GM12864 (cell line): ENCODE measurements at places on chromosomes 6 and 20.
A peak's percentile ranks its signal among the peaks of the same experiment; 100 is the strongest.

DNA sequence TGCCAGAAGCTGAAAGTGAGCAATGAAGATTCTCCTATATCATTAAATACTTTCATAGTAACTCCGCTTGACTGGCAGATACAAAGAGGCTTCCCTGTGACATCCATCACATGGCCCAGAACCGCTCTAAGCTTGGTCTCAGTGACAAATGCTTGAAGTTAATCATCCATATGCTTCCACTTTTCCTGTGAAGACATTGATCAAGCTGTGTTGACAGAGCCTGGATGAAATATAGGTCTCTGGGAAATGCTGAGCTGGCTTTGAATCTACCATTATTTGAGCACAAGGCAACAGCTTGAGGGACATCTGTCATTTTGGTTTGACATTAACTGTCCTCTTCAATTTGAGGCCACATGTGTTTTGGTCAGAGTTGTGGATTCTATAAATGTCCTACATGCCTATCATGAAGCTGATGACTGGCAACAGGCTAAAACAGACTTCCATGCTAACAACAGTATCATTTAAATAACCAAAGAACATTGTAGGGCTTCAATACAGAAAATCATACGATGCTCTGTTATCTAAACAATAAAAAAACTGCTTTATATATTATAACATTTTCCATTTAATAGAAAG, 402.2 kb upstream of the IRAK1BP1 start:
- DNase-seq: no peak

DNA sequence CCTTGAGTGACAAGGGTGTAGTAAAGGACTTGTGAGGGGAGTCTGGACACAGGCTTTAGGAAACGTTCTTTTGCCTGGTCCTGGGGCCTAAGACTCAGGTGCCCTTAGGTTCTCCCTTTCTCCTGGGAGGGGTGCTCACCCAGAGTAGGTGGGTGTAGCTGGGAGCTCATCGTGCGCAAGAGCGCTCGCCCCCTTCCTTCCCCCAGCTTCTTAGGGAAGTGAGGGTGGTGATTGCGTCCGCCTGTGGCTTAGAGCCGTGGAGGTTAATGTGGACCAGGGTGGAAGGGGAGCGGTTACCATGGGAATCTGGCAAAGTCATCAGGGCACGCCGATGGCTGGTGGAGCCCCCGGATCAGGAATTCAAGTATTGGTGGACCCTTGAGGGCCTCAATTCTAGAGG, 3.3 kb upstream of the AARS2 start:
- DNase-seq: no peak

DNA sequence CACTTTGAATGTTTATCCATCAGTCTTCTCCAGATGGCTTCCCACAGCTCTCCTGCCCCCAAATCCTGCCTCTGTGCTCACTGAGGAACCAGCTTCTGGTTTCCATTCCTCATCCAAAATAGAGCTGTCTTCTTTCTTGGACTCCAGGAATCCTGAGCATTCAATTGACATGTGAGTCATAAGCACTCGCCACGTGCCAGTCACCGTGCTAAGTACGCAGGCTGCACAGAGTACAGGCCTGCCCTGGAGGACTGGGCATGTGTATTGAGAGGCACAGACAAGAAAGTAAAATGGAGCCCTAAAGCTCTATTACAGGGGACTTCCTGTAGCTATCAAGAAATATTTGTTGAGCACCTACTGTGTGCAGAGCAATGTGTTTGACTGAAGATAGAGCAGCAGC, 39.7 kb upstream of the LRFN2 start:
- DNase-seq: no peak

GRCh38 chr6:47371139-47371869, 61.6 kb upstream of the TNFRSF21 start:
- DNase-seq: no peak

GRCh38 chr20:13659288-13659687, 20.6 kb upstream of the TASP1 start:
- DNase-seq: peak; percentile 65

- no peak for DNase-seq
Measured at GRCh38 chr20:10200330-10200729, 18.3 kb upstream of the SNAP25 start.

DNA sequence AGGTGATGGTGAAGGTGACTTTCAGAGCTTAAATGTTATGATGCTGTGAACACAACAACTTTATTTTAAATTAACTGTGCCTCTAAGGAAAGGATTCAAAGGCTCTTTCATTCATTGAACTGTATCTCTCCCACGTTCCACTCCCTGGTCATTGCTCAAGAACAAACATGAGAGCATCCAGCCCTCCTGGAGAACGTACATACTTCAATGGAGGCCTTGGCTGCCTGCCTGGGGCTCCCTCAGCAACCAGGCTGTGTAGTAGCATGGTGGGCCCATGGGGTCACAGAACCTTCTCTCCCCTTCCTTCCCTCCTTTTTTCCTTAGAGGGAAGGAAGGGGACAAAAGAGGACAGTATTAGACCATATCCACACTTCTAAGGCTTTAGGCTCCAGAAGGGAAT, 234.3 kb downstream of the CDC5L start:
- no peak for DNase-seq

DNA sequence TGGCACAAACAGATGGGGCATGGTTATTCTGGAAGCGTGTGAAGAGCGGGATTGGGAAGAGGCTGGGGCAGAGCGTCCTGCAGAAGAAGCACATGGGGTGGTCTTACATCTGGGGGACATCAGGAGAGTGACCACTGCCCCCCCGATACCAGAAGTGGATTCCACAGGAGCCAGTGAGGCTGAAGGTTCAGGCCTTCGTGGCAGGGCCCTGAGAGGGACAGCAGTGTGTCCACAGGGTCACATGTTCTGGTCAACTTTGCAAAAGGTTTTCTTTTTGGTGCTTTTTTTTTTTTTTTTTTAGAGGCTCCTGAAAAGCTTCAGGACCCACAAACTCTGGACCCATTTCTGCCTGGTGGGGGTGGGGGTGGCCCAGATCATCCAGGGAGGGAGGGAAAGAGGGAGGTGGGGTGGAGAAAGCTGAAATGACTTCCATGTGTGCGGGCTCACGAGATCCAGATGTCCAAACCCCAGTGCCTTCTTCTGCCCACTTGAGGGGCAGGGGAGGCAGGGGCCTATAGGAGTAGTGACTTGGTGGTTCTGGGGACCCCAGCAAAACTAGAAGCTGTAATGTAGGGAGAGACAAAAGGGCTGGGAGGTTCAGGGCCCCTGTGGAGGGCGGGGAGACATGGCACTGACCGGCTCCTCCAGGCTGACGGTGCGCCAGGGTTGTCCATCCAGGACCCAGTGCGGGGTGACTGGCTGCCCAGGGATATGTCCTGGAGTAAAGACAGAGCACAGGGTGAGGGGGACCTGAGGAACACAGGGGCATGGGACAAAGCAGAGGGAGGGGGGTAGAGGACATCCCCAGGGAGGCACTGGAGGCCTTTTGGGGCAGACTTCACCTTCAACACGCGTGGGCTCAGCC, 2.7 kb downstream of the ADAM33 start:
- DNase-seq: no peak

- DNase-seq: no peak
Measured at GRCh38 chr6:93418033-93418407, 1.3 kb downstream of the EPHA7 start.

DNA sequence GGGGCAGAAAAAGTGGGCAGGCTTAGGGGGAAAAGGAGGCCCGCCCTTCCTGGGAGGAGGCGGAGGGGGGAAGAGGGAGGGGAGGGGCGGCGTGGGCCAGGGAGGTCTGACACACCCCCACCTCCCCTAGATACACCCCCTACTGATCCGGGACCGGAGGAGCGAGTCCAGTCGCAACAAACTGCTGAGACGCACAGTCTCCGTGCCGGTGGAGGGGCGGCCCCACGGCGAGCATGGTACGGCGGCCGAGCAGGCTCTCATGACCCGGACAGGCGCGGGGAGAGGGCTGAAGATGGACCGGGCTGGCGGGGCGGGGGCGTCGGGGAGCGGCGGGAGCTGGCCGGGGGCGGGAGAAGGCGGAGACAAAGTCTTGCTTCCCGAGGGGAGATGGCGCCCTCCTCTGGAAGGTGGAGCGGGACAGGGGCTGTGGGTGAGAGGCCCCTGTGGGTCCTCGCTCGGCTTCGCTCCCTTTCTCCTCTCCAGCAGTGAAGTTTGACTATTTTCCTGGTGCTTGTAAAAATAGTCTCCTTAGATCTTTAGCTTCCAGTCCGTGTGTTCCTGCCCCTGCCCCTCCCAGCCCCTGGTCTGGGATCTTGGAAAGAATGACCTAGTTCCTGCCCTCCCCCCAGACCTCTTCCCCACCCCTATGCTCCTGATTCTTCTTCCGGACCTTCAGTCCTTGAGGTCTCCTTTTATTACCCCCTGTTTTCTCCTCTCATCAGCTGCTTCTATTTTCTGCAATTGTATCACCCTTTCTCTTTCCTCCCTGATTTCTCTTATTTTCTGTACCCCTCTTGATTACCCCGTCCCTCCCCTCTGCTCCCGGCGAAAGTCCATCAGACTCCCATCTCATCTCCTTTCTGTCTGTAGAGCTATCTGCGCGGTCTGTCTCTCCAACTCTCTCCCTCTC, 6.1 kb downstream of the SYNGAP1 start:
- DNase-seq: peak; percentile 39

DNA sequence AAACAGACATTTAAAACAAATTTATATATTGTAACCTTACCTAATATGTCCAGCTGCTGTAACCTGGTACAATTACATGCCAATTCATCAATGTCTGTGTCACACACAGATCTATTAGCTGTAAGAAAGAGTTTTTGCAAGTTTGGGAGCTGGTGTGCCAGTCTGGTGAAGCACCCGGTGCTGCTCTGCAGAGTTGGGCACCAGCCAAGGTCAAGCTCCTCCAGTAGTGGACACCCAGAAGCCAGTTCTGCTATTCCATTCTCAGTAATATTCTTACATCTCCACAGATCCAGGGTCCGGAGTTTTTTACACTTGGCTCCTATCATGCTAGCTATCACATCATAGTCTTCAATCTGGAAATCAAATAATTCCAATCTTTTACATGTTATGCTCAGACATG, 41.0 kb downstream of the POU3F2 start:
- no peak for DNase-seq

GRCh38 chr20:60341062-60341461, 382.8 kb downstream of the CDH26 start:
- DNase-seq: no peak

DNA sequence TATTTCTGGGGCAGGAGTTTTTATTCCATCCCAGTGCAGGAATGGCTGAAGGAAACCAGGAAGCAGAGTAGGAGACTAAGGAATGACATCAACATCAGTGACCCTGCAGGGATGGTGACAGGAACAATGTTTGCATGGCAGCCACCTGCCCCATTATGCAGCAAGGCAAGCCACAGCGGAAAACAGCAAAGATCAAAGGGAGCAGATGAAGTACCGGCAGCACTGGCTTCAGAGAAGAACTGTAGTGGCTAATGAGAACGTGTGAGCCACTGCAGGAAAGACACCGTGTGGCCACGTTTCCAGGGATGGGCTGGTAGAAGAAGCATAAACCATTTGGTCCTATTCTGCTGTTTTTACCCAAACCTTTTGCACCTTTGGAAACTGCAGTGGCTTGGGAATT, 52.9 kb upstream of the TAB2 start:
- no peak for DNase-seq

DNA sequence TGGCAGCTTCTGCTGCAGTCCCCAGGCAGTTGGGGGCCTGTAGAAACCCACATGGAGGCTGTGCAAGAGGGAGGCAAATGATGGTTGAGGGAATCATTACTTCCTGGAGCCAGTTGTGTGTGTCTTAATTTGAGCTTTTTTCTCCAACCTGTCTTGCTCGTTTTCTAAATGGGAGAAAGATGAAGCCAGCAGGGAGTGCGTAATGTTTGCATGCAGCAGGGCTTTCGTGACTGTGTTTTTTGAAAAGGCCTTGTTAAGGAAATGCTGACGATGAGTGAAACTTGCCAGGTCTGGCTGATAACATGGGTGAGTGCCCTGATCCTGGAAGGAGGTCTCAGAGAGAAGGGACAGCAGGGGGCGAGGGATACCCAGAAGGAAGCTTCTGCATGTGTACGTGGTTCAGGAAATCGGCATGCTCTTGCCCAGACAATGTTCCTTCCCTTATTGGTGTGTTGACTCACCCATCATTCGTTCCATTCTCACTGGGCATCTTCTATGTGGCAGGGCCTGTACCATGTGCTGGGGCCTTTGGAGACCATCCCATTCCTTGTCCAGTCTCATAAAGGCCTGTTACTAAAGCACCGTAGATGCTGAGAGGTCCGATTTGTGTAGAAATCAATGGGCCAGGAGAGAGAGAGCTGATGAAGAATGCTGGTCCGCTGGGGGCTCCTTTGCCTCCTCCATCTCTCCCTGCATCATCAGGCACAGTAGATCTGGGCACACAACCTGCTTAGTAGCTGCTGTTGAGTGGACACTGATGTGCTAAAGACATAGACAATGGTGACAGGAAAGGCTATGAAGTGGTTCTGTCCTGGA, 27.4 kb downstream of the GLP1R start:
- no peak for DNase-seq
